Tibial artery (tissue), 4 donors: ENCODE measurements at places on chromosomes 6 and 20.
A peak's percentile ranks its signal among the peaks of the same experiment; 100 is the strongest.

GRCh38 chr6:29746846-29747687 is 23.8 kb downstream of the HLA-F start:
- no peaks in the 10 kb centered on the region for H3K27me3 ChIP-seq
- H3K4me3 ChIP-seq, result no peak overlapping the region
- peaks cover 22% of the 10 kb centered on the region for H3K4me1 ChIP-seq
- peaks cover 16% of the 10 kb centered on the region for H3K36me3 ChIP-seq
- no peak for DNase-seq

GRCh38 chr6:36180126-36180525 is 16.4 kb upstream of the BRPF3 start:
- peaks cover 8% of the 10 kb centered on the region for H3K36me3 ChIP-seq
- no peak overlapping the region for H3K4me3 ChIP-seq
- H3K27me3 ChIP-seq, result no peaks in the 10 kb centered on the region
- H3K27ac ChIP-seq, result no peak overlapping the region
- no peaks in the 10 kb centered on the region for H3K4me1 ChIP-seq
- DNase-seq, result no peak

DNA sequence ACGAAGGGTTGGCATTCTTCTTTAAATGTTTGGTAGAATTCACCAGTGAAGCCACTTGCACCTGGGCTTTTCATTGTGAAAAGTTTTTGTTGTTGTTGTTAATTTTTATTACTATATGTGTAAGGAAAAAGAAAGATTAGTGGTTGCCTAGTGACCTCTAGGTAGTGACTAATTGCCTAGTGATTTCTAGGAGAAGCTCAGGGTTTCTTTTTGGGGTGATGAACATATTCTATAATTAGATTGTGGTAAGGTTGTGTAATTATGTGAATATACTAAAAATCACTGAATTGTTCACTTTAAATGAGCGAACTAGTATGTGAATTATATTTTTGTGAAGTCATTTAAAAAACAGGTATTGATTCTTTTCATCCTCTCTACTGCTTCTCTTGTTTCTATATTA is 123.8 kb upstream of the TMEM170B start:
- DNase-seq, result no peak
- H3K27ac ChIP-seq, result peak overlapping the region; percentile 82
- H3K36me3 ChIP-seq, result no peaks in the 10 kb centered on the region

DNA sequence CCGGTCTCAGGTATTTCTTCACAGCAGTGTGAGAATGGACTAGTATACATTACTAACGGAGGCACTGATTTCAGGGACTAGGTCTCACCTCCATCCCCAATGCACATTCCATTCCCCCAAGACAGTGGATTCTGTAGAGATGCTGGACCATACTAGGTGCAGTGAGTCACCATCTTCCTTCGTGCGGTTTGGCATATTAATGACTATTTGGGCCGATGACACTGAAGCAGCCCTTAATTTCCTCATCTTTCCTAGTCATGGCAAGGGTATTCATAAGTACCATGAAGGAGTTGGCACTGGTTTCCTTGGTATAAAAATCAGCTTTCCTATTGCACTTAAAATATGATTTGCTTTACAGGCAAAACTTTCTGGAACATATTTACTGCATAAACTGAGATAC is 121.4 kb upstream of the TRAF3IP2 start:
- H3K36me3 ChIP-seq, result no peaks in the 10 kb centered on the region
- no peak overlapping the region for H3K4me3 ChIP-seq
- DNase-seq, result no peak
- no peak overlapping the region for H3K27ac ChIP-seq

- no peaks in the 10 kb centered on the region for H3K4me1 ChIP-seq
- H3K36me3 ChIP-seq, result peaks cover 47% of the 10 kb centered on the region
- DNase-seq, result no peak
Observed at GRCh38 chr20:4894981-4895381, 106.3 kb downstream of the SLC23A2 start.

GRCh38 chr6:118748311-118749062 is 97.1 kb upstream of the CEP85L start:
- H3K4me3 ChIP-seq, result peak overlapping the region; percentile 42
- DNase-seq, result no peak
- H3K27ac ChIP-seq, result no peak overlapping the region
- no peaks in the 10 kb centered on the region for H3K27me3 ChIP-seq
- peaks cover 10% of the 10 kb centered on the region for H3K4me1 ChIP-seq

GRCh38 chr6:116925088-116925794 is 48.2 kb downstream of the RFX6 start:
- H3K36me3 ChIP-seq, result no peaks in the 10 kb centered on the region
- no peak overlapping the region for H3K27ac ChIP-seq
- H3K4me1 ChIP-seq, result no peaks in the 10 kb centered on the region
- no peak overlapping the region for H3K4me3 ChIP-seq

DNA sequence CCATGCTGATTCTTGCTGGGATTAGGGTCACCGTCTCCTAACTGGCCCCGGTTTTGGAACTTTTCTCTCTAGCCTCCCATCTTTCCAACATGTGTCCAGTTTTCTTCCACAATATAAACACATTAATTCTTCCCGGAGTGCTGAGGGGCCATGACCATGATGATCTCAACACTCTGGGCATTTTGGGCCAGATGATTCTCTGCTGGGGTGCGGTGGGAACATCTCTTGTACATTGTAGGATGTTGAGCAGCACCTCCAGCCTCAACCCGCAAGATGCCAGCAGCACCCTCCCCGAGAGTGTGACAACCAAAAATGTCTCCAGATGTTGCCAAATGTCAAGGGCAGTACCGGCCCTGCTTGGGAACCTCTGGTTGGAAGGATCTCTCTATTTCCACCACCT is 164.8 kb downstream of the TFAP2C start:
- DNase-seq, result no peak
- H3K4me1 ChIP-seq, result no peaks in the 10 kb centered on the region
- H3K4me3 ChIP-seq, result no peak overlapping the region
- H3K36me3 ChIP-seq, result no peaks in the 10 kb centered on the region

- peaks cover 14% of the 10 kb centered on the region for H3K4me1 ChIP-seq
- H3K27me3 ChIP-seq, result no peaks in the 10 kb centered on the region
- no peak overlapping the region for H3K4me3 ChIP-seq
- H3K27ac ChIP-seq, result no peak overlapping the region
Observed at GRCh38 chr6:154852687-154853086, 119.5 kb downstream of the SCAF8 start.

GRCh38 chr6:27940766-27941165 is 16.3 kb upstream of the OR2B6 start:
- no peak for DNase-seq
- no peaks in the 10 kb centered on the region for H3K27me3 ChIP-seq
- no peak overlapping the region for H3K4me3 ChIP-seq
- H3K4me1 ChIP-seq, result no peaks in the 10 kb centered on the region
- H3K27ac ChIP-seq, result no peak overlapping the region
- H3K36me3 ChIP-seq, result no peaks in the 10 kb centered on the region

DNA sequence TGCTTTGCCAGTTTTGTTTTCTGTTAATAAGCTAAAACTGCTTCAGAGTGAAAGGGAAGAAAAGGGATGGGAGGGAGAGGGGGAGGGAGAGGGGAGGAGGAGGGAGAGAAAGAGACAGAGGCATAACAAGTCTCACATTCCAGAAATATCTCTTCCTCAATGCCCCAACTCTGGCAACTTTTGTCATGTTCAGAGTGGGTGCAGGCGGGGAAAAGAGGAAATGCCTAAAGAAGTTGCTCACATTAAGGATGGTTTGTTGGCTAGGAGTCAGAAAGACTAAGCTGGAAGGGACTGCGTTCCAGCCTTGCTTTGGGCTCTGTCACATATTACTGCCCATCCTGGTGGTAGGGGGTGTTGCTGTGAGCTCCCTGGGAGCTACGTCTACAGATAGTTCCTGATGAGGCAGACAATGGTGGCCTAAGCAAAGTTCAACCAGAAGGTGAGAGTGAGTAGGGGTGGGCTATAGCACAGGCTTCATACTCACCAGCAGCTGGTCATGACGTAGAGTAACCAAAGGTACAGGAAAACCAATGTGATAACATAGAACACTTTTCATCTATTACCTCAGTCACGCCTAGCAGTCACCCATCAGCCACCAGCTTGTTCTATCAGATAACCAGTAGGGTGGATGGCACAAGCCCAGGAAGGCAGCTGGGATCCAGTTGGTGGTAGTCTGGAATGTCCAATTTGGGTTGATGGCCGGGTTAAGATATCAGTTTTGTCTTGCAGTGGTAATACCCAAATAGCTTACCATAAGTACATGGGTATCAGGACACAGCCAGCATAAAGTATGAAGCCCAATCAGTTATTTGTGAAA is 2.1 kb downstream of the TSPYL4 start:
- H3K27ac ChIP-seq, result peak overlapping the region; percentile 52
- H3K36me3 ChIP-seq, result no peaks in the 10 kb centered on the region
- no peak for DNase-seq
- peak overlapping the region; percentile 100 for H3K4me3 ChIP-seq

DNA sequence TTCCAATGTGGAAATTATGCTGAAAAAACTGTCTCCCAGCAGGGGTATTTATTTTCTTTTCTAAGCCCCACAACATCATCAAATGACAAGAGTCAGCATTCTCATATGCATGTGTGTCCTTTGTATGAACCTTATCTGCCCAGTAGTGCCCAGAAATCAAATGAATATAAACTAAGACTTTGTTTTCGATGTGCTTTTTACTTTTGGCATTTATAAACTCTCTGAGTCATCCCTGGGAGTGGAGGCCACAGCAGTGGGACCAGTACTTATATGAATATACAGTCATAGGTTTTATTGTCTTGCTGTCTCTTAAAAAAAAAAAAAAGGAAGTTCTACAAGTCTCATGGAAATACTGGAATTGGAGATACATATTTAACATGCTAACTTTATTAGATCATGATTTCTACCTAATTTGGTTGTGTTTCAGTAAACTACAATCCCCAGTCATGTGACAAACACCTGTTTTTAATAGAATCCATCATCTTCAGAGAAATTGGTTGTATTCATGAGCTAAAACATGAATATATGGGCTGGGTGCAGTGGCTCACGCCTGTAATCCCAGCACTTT is 99.2 kb upstream of the TMEM181 start:
- H3K4me3 ChIP-seq, result no peak overlapping the region
- DNase-seq, result no peak
- H3K27ac ChIP-seq, result no peak overlapping the region
- no peaks in the 10 kb centered on the region for H3K4me1 ChIP-seq
- no peaks in the 10 kb centered on the region for H3K27me3 ChIP-seq

DNA sequence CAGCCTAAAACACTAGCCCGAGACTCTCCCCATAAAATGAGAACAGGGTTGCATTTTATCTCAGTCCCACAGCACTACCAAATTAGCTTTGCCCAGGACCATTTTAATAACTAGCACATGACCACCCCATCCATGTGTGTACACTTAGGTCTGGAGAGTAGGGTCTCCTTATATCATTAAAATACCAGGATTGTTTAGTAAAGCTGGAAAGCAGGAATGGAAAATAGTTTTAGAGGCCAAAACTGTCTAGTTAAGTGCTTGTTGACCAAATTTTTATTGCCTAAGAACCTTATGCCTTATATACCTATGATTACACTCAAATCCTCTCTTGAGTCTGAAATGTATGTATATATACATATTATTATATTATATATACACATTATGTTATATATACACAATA is 608.4 kb downstream of the HDGFL1 start:
- no peaks in the 10 kb centered on the region for H3K4me1 ChIP-seq
- H3K4me3 ChIP-seq, result no peak overlapping the region
- H3K27ac ChIP-seq, result no peak overlapping the region
- no peak for DNase-seq

- H3K27me3 ChIP-seq, result no peaks in the 10 kb centered on the region
- no peak overlapping the region for H3K4me3 ChIP-seq
- no peaks in the 10 kb centered on the region for H3K4me1 ChIP-seq
- DNase-seq, result no peak
- no peak overlapping the region for H3K27ac ChIP-seq
Observed at GRCh38 chr6:45293306-45293705, 34.8 kb upstream of the RUNX2 start.

DNA sequence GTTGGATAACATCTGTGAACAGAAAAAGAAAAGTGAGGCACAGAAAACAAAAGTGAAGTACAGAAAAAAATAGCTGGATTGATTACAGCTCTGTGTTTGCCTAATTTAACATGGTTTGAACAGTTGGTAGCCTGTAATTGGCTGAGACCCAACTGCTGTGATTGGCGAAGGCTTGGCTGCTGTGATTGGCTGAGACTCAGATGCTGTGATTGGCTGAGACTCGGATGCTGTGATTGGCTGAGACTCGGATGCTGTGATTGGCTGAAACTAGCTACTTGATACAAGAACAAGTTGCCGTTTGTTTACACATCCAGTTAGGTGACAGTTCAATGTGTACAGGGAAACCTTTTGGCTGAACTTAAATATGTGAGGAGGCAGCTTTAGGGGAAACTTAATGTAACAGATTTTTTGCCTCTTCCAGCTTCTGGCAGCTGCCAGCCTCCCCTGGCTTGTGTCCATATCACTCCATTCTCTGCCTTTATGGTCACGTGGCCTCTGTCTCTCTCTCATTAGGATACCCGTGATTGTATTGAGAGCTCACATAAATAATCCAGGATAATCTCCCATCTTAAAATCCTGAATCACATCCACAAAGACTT is 223.4 kb upstream of the FOXA2 start:
- DNase-seq, result no peak
- H3K36me3 ChIP-seq, result no peaks in the 10 kb centered on the region
- no peak overlapping the region for H3K27ac ChIP-seq
- H3K4me3 ChIP-seq, result no peak overlapping the region
- no peaks in the 10 kb centered on the region for H3K4me1 ChIP-seq

DNA sequence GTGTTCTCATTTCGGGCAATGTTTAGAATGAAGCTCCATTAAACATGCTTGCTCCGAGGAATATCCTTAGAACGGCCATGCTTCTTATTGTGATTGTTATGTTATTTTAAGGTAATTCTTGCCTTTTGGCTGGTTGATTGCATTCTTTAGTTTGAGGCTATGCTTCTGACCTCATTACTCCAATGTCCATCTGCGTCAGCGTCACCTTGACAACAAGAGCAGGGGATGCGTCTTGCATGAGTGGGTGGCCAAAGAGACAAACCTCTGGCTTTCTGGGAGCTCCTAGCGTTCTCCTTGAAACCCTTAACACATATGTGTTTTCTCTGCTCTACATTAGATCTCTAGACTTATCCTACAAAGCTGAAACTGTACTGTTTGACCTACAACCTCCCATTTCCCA is 184.3 kb downstream of the THBS2 start:
- H3K36me3 ChIP-seq, result no peaks in the 10 kb centered on the region
- H3K4me1 ChIP-seq, result peaks cover 21% of the 10 kb centered on the region
- H3K4me3 ChIP-seq, result no peak overlapping the region
- peak overlapping the region; percentile 72 for H3K27ac ChIP-seq
- no peaks in the 10 kb centered on the region for H3K27me3 ChIP-seq

- H3K36me3 ChIP-seq, result no peaks in the 10 kb centered on the region
- H3K4me3 ChIP-seq, result no peak overlapping the region
- H3K4me1 ChIP-seq, result no peaks in the 10 kb centered on the region
- H3K27ac ChIP-seq, result no peak overlapping the region
- no peak for DNase-seq
Observed at GRCh38 chr20:63230800-63231268, 4.9 kb upstream of the BIRC7 start.

- no peaks in the 10 kb centered on the region for H3K36me3 ChIP-seq
- no peaks in the 10 kb centered on the region for H3K4me1 ChIP-seq
- H3K4me3 ChIP-seq, result no peak overlapping the region
- DNase-seq, result no peak
- no peak overlapping the region for H3K27ac ChIP-seq
Observed at GRCh38 chr6:8195714-8196102, 93.4 kb upstream of the EEF1E1 start.
